ENCODE measurements at places on chromosomes 4 and X.

GRCh38 chr4:79170077-79170476, 155.8 kb downstream of the NAA11 start:
- DNase-seq: no peak

- DNase-seq: no peak
These were observed 87.4 kb downstream of the EMCN start for GRCh38 chr4:100430451-100430850.

GRCh38 chr4:42277291-42277690, 120.0 kb upstream of the SHISA3 start:
- DNase-seq: no peak

DNA sequence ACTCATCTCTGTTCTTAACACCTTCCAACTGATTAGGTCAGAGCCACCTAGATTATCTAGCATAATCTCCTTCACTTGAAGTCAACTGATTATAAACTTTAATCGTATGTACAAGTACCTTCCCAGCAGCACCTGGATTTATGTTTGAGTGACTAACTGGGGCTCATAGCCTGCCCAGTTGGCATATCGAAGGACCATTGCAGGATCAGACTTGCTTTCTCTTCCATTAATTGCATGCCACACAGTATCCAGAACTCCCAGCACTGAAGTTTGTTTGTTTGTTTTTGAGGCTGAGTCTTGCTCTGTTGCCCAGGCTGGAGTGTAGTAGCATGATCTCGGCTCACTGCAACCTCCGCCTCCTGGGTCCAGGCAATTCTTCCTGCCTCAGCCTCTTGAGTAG, 27.9 kb downstream of the GRK4 start:
- DNase-seq: no peak

- DNase-seq: no peak
These were observed 37.8 kb downstream of the ADRA2C start for GRCh38 chr4:3803946-3804345.

- DNase-seq: no peak
These were observed 93.6 kb downstream of the PPP2R2C start for GRCh38 chr4:6378493-6379445.

GRCh38 chr4:83831588-83831987, 295.7 kb downstream of the GPAT3 start:
- no peak for DNase-seq

DNA sequence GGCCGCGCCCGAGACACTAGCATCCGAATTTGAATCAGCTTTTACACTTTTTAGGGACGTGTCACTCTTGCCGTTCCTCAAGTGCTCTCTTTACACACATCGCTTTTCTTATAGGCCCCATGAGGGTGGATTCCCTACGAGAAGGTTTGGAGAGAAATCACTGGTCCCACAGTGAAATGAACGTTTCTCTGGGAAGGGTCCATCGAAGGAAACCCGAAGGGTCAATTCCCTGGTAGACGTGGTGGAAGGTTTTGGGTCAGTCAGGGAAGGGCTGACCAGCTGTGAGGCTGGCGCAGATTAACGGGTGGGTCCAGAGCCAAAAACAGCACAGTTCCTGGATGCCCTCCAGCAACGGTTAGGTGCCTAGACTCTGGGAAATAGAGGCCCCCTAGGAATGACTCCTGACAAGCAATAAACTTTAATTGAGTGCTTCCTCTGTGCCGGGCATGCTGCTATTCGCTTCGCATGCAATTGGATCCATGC, 35.9 kb downstream of the ETDC start:
- no peak for DNase-seq

- no peak for DNase-seq
These were observed 58.4 kb upstream of the COX18 start for GRCh38 chr4:73127839-73128453.

- no peak for DNase-seq
These were observed 259.5 kb downstream of the RCHY1 start for GRCh38 chr4:75254745-75255144.

- no peak for DNase-seq
These were observed 50.2 kb downstream of the PRKG2 start for GRCh38 chr4:81164623-81165416.

DNA sequence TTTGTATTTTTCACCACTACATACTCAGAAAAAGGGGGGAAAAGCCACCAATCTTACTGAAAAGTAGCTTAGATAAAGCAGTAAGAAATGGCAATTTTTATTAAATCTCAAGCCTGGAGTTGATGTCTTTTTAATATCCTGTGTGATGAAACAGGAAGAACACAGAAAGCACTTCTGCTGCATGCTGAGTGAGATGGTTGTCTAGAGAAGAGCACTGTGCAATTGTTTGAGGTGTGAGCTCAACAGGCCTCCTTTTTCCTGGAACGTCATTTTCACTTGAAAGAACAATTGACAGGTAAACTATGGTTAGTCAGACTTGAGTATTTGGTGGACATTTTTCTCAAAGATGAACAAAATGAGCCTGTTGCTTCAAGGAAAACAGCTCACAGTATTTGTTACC, 73.9 kb downstream of the RTL5 start:
- DNase-seq: no peak

DNA sequence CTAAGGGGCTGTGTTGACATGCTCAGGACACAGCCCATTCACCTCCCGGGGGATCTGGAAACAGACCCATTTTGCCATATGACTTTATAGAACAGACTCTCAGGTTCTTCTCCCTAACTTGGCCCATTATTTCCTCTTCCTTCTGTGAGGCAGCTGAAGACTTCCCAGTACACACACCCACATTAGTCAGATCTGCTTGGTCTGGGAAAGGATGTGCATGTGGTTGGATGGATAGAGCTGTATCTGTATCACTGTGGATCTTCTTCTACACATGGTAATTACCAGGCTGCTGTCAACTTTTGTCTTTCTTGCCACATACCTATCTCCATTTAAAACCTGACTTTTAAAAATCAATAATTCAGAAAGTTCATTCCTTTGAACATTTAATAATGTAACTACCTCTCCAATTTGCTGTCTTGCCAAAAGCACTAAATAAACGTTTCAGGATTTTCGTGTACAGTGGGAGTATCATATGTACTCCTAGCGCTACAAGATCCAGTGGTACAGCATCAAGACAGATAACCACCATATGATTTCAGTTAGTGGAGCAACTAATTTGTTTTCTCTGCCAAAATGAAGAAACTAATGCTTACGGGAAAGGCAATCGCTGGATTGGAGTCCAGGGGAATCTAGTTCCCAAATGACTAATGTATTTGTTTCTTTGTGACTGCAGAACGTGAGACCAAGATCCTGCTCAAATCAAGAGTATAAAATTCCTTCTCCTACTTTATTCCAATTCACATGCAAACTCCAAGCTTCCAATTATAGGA, 134.1 kb upstream of the MAP3K15 start:
- no peak for DNase-seq

- no peak for DNase-seq
These were observed 132.4 kb upstream of the TET2 start for GRCh38 chr4:105014234-105014633.

- DNase-seq: no peak
These were observed 81.8 kb downstream of the FRYL start for GRCh38 chr4:48698029-48698971.

GRCh38 chr4:71171592-71171991, 167.2 kb upstream of the SLC4A4 start:
- DNase-seq: no peak

DNA sequence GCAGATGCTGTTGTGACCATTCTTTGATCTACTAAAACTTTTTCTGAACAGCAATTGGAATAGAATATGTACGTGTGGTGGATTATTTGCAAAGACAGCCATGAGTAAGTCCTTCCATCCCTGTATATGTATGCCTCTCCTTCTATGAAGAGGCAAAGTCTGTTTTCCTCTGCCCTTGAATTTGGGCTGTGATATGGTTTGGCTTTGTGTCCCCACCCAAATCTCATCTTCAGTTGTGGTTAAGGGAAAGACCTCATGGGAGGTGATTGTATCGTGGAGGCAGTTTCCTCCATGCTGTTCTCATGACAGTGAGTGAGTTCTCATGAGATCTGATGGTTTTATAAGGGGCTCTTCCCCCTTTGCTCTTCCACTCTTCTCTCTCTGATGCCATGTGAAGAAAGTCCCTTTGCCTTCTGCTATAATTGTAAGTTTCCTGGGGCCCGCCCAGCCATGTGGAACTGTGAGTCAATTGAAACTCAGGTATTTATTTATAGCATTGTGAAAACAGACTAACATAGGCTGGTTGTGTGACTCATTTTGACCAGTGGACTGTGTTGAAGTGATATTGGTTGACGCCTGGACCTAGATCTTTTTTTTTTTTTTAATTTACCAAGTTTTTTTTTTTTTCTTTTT, 108.3 kb upstream of the CAMK2D start:
- no peak for DNase-seq

GRCh38 chr4:157808796-157809383, 363.9 kb downstream of the GASK1B start:
- no peak for DNase-seq

Measured in iPS DF 19.7 (cell line).